ENCODE measurements at places on chromosomes 12 and 14. TPM values are rescaled to one million over a fixed set of nuclear protein-coding genes. Genes with fewer than 3 reads are reported as not detected.

The LRRC10 gene
- not detected for total RNA-seq

The RND1 gene
- total RNA-seq = 4.7 TPM

The EDDM3A gene
- total RNA-seq = not detected

The WNT1 gene
- not detected for total RNA-seq

The SYCP3 gene
- total RNA-seq = not detected

The RTN1 gene
- total RNA-seq = 15.4 TPM

The CFAP251 gene
- 2.1 TPM for total RNA-seq

GRCh38 chr14:58740379-58740935 lies 102.7 kb downstream of the DACT1 start:
- no peak for DNase-seq

DNA sequence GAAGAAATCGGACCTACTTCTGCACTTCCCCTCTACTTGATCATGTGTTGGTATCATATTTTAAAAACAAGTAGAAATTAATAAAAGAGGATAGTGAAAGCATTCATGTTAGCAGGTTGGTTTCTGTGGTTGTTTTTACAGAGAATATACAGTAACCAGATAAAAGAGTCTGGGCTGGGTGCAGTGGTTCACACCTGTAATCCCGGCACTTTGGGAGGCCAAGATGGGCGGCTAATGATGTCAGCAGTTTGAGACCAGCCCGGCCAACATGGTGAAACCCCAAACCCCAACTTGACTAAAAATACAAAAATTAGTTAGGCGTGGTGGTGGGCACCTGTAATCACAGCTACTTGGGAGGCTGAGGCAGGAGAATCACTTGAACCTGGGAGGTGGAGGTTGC lies 55.9 kb downstream of the LRP6 start:
- DNase-seq = no peak

- no peak for DNase-seq
These were observed 101.4 kb upstream of the PPM1H start for GRCh38 chr12:63036216-63036973.

GRCh38 chr14:60723907-60724618 lies at the start of gene SIX4:
TSS of gene SIX4 (minus strand) at chr14:60724351. CDS start at chr14:60724074, 277 bp downstream.
- no peak for DNase-seq

DNA sequence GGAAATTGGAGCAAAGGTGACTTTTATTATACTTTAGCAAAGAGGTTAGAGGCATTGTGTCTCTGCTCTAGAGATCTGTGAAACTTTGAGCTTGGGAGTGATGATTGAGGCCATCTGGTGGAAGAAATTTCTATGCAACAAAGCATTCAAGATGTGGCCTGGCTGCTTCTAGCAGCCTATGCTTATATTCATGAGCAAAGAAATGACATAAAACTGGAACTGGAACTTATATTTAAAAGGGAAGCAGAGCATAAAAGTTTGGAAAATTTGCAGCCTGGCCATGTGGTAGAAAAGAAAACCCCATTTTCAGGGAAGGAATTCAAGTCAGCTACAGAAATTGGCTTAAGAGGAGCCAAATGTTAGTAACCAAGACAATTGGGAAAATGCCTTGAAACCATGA lies 70.4 kb downstream of the SDR9C7 start:
- DNase-seq = no peak

DNA sequence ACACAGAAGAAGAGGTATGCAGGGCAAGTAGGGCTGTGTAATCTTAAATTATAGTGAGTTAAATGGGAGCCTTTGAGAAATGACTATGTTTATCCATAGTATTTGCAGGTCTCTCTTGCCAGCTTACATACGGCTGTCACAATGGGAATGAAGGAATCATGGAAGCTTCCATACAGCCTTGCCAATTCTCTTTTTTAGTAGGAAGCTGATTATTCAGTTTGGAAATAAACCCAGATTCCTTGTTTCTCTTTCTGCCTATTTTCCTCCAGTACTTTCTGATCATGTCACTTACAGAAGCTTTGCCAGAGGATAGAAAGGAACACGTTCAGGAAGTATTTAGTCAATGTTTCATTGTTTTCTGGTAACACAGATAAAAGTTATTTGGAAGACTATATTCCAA lies 217.4 kb upstream of the DIO2 start:
- DNase-seq = no peak

DNA sequence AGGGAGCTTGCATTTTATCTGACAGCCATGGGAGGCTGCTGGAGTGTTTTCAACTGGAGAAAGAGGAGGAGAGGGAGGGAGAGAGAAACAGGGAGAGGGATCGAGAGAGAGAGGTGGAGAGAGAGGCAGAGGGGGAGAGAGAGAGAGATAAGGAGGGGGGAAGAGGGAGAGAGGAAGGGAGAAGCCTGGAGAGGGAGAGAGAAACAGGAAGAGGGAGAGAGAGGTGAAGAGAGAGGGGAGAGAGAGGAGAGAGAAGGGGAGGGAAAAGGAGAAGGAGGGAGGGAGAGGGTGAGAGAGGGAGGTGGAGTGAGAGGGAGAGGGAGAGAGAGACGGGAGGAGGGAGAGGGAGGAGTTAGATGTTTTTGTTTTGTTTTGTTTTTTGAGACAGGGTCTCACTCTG lies 45.6 kb downstream of the DNAH10 start:
- DNase-seq = no peak

GRCh38 chr14:33207467-33208017 lies 268.9 kb downstream of the NPAS3 start:
- no peak for DNase-seq

- DNase-seq = no peak
These were observed 12.3 kb downstream of the NEMP1 start for GRCh38 chr12:57066245-57066644.

GRCh38 chr12:106774808-106775524 lies 484 bp downstream of the RIC8B start:
- DNase-seq = no peak

DNA sequence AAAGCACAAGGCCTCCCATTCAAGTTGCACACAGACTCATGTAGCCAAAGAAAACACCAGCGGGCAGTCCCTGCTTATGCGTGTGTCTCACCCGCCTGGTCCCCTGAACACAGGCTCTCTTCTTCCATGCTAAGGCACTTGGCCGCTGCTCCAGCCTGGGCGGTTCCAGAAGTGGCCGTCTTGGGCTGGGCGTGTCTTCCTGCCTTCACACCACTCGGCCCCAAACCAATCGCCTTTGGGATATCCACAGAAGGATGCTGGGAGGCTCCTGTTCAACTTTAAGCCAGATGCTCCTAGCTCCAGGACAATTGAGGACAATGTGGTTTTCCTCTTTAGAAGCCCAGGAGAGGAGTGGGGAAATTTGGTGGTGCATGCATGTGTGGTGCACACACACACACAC lies 2.2 kb downstream of the SCARB1 start:
- no peak for DNase-seq

Measured in mesenteric fat pad (tissue), 1 donor.